ENCODE measurements at places on chromosomes 7 and 10.

GRCh38 chr7:33973231-33974015 lies 68.1 kb downstream of the BMPER start:
- DNase-seq, result no peak

- no peak for DNase-seq
Measured at GRCh38 chr7:55970978-55971377, 6.6 kb downstream of the NIPSNAP2 start.

GRCh38 chr7:151252961-151253711 lies 4.6 kb upstream of the SMARCD3 start:
- no peak for DNase-seq

GRCh38 chr10:125721035-125721434 lies 1.5 kb downstream of the EDRF1 start:
- no peak for DNase-seq

- no peak for DNase-seq
Measured at GRCh38 chr10:88152728-88153133, 289.3 kb downstream of the PTEN start.

GRCh38 chr7:2003931-2004812 lies 228.6 kb downstream of the MAD1L1 start:
- DNase-seq, result no peak

DNA sequence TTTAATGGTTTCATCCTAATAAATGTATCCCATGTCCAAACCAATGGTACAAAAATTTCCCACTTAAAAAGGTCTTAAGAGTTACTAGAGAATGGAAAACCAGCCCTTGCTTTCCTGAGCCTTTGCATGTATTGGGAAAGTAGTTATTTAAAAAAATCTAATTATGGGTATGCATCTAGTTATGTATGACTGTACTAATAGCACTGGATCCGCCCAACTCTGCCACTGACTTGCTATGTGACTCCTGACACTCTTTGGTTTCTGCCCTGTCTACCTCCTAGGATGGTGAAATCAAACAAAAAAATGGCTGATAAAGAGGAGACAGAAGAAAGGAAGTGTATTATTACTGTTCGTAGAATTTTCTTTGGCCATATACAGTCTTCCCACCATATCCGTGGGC lies 110.4 kb upstream of the CCDC6 start:
- no peak for DNase-seq

- DNase-seq, result no peak
Measured at GRCh38 chr7:4873071-4873944, 10.2 kb downstream of the RADIL start.

DNA sequence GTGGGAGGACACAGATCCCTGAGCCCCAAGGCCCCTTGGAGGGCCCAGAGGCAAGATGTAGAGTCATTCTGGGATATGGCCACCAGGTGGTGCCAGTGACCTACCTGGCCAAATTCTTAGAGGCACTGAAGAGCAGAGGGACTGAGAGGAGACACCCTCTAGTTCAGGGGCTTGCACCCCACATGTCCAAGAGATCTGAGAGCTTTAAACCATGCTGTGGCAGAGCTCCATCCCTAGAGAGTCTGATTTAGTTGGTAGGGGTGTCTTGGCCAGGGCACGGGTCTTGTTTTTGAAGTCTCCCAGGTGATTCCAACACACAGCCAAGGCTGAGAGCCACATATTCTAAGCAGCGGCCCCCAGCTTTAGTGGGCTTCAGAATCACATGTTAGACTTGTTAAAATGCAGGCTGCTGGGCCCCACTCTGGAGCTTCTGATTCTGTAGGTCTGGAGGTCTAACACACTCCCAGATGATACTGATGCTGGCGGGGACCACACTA lies 52.5 kb downstream of the PRF1 start:
- peak; percentile 58 for DNase-seq

- no peak for DNase-seq
Measured at GRCh38 chr7:50805447-50806125, 22.9 kb upstream of the GRB10 start.

- DNase-seq, result no peak
Measured at GRCh38 chr7:32762925-32763293, 128.7 kb downstream of the KBTBD2 start.

DNA sequence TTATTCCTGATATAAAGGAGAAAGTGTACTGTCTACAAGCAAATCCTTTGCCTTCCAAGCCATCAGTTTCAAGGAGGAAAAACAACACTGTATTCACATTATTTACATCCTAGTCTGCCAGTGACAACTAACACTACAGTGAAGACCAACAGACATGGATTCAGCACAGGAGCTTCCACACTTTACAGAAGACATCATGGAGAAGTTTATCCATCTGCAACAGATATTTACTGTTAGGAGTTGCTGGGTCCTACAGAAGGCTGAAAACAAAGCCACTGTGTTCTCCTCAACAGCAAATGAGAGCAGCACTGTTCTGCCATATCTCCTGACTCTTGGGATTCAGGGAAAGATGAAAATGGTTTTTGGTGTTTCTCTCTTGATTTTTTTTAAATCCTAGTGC lies 31.9 kb downstream of the NAPEPLD start:
- DNase-seq, result no peak
